Left ventricle myocardium inferior (tissue), 1 donor: ENCODE measurements at places on chromosomes 7 and 10.

- DNase-seq = no peak
Observed at GRCh38 chr10:68302503-68302823, 29.4 kb upstream of the HNRNPH3 start.

- DNase-seq = no peak
Observed at GRCh38 chr7:74324531-74325209, 35.5 kb downstream of the CLIP2 start.

- no peak for DNase-seq
Observed at GRCh38 chr7:51593628-51594027, 277.0 kb upstream of the COBL start.

DNA sequence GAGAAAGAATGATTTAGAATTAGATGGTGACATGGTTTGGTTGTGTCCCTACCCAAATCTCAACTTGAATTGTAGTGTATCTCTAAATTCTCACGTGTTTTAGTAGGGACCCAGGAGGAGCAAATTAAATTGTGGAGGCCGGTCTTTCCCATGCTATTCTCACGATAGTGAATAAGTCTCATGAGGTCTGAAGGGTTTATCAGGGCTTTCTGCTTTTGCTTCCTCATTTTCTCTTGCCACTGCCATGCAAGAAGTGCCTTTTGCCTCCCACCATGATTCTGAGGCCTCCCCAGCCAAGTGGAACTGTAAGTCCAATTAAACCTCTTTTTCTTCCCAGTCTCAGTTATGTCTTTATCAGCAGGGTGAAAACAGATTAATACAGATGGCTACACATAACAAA lies 167.4 kb upstream of the SVIL start:
- no peak for DNase-seq

- no peak for DNase-seq
Observed at GRCh38 chr10:48786606-48787282, 102.1 kb downstream of the WDFY4 start.

DNA sequence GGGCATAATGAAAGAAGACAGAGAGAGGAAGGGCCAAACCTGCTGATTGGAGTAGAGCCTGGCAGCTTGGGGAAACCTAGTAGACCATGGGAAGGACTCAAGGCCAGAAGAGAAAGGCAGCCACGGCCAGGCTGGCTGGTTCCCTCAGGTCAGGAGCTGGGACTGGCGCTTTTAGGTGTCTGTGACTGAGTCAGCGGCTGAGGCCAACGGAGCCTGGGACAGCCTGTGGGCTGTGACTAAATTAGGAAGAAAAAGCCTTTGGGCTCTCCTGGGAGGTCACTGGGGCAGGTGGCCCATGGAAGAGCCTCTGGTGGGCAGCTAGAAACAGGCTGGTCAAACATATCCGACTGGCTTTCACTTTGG lies 108.9 kb upstream of the PDCD4 start:
- peak; percentile 54 for DNase-seq

GRCh38 chr7:31333291-31333690 lies 7.2 kb downstream of the NEUROD6 start:
- DNase-seq = no peak

GRCh38 chr7:94565247-94565894 lies 55.8 kb downstream of the CASD1 start:
- no peak for DNase-seq

DNA sequence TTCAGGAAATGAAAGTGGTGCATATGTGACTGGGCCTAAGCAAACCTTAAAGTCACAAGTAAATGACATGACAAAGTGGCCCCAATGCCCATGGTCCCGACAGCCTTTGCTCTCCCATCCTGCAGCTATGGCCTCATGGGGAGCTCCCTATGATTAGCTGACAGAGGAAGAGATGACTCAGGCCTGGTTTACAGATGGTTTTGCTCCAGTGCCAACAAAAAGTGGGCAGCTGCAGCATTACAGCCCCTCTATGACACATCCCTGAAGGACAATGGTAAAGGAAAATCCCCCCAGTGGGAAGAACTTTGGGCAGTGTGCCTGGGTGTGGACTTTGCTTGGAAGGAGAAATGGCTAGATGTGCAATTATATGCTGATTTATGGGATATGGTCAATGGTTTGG lies 105.1 kb upstream of the ADCY1 start:
- DNase-seq = no peak

- no peak for DNase-seq
Observed at GRCh38 chr10:71528371-71529206, 131.9 kb downstream of the CDH23 start.

- peak; percentile 61 for DNase-seq
Observed at GRCh38 chr7:112182749-112183148, 23.4 kb downstream of the DOCK4 start.

- no peak for DNase-seq
Observed at GRCh38 chr7:36969376-36969775, 245.1 kb upstream of the AOAH start.

- DNase-seq = no peak
Observed at GRCh38 chr10:98377001-98377400, 38.0 kb downstream of the PYROXD2 start.

GRCh38 chr7:85716353-85716752 lies 529.5 kb upstream of the SEMA3D start:
- DNase-seq = no peak

DNA sequence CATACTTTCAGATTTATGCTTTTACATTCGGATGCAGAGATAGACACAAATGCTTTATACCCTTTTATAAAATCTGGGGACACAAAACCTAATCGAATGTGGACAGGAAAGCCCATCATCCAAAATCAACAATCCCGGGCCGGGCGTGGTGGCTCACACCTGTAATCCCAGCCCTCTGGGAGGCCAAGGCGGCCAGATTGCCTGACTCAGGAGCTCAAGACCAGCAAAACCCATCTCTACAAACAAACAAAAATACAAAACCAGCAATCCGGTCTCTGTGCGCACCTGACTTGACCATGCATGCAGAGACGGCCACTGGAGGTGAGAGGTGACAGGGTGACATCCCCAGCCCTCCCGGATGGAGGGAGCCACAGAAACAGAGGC lies 13.5 kb downstream of the COBL start:
- no peak for DNase-seq

GRCh38 chr10:133180192-133180964 lies 20.4 kb downstream of the KNDC1 start:
- no peak for DNase-seq

GRCh38 chr7:47374538-47374937 lies 207.4 kb downstream of the TNS3 start:
- no peak for DNase-seq

DNA sequence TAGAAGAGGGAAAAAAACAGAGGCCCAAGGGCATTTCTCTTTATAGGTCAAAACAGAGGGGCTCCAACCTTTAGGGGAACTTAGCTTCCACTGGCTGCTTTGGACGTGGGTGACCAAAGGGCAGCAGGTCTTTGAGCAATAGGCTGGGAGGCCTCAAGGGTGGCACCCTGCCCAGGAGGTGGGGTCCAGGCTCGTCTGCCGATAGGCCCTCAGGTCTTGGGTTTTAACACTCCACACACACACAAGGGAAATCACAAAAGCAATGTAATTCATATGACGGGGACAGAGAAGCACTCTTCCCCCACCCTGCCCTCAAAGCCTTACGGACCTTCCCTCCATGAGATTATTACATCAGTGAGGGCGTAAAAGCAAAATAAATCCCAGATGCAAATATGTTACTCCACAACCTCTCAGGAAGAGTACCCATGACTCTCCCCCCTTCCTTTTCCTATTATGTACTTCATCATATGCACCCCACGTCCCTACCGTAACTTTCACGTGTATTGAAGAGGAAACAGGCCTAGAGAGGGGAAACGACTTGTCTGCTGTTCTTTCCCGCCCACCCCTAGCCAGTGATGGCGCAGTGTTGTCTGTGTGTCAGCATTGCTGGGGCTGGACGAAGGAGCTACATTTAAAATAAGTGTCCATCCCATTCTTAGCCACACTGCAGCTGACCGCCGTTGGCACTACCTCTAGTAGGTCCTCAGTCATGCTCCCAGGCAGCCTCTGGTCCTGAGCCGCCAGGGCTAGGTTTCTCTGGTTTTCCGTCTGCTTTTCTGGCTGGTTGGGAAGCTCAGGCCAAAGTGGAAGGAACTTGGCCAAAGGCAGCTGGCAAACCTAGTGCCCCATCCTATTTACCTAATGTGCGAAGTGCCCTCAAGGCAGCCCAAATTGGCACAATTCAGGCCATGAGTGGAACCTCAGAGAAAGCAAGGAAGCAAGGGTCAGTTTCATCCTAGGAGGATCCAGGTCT lies 2.1 kb downstream of the PCBD1 start:
- no peak for DNase-seq

DNA sequence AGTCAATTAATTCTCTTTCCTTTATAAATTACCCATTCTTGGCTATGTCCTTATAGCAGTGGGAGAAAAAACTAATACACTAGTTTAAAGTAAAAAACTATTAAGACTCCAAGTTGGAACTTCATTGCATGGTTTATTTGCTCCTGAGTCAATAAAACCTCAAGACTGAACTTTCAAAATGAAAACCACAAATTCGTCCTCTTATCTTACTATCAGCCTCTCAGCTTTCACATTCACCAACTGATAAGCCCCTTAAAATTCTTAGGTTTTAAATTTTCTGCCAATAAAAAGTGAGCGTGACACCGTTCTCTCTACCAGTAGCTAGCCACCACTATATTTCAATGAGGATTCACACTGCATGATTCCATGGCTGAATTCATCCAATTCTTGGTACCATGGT lies 346.4 kb upstream of the NPSR1 start:
- no peak for DNase-seq
